ENCODE measurements at places on chromosomes 4 and X. TPM values are rescaled to one million over a fixed set of nuclear protein-coding genes. Genes with fewer than 3 reads are reported as not detected.

- no peak overlapping the region for H3K27ac ChIP-seq
- H3K27me3 ChIP-seq: no peaks in the 10 kb centered on the region
- ATAC-seq: peak; percentile 84
- H3K4me1 ChIP-seq: no peaks in the 10 kb centered on the region
- no peaks in the 10 kb centered on the region for H3K36me3 ChIP-seq
Observed at GRCh38 chrX:39724544-39724943, 373.2 kb downstream of the BCOR start.

DNA sequence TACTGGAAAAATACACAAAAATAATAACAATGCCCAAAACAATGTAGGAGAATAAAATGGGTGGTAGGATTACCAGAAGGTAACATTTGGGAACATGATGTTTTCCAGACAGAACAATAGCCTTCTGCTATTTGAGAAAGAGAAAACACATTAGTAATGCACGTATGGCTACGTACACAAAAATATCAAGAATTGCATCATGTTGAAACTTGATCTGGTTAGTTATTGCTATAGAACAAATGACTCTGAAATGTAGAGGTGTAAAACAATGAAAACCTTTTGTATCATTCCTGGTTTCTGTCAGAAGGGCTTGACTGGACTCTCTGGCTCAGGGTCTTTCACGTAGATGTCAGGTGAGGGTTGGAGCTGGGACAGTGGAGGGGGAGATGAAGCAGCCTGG is 1040.0 kb downstream of the FAT4 start:
- H3K4me3 ChIP-seq: no peak overlapping the region
- H3K4me1 ChIP-seq: no peaks in the 10 kb centered on the region
- no peak overlapping the region for H3K27ac ChIP-seq

- no peaks in the 10 kb centered on the region for H3K27me3 ChIP-seq
- ATAC-seq: no peak
- H3K36me3 ChIP-seq: no peaks in the 10 kb centered on the region
- H3K4me1 ChIP-seq: no peaks in the 10 kb centered on the region
Observed at GRCh38 chr4:126071346-126072333, 756.9 kb downstream of the FAT4 start.

GRCh38 chr4:3614731-3614980 is 82.4 kb upstream of the LRPAP1 start:
- H3K27me3 ChIP-seq: peaks cover 15% of the 10 kb centered on the region
- no peak overlapping the region for H3K4me3 ChIP-seq
- no peaks in the 10 kb centered on the region for H3K4me1 ChIP-seq
- H3K36me3 ChIP-seq: no peaks in the 10 kb centered on the region
- no peak overlapping the region for H3K27ac ChIP-seq
- no peak for ATAC-seq

DNA sequence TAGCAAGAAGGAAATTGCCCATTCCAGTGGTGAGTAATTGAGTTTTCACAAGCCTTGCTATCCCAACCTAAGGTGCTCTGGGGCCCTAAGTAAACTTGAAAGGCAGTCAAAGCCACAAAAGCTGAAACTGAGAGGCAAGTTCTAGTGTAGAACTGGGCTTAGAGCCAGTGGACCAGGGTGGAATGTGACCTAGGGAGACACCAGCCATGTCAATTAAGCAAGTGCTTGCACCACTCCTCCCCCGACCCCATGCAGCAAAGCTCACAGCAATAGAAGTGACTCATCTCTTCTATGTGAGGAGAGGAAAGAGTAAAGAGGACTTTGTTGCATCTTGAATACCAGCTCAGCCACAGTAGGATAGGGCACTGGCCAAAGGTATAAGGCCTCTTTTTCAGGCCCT is 486.1 kb upstream of the POU3F4 start:
- H3K36me3 ChIP-seq: no peaks in the 10 kb centered on the region
- H3K27ac ChIP-seq: no peak overlapping the region
- H3K4me1 ChIP-seq: no peaks in the 10 kb centered on the region
- H3K4me3 ChIP-seq: no peak overlapping the region
- no peaks in the 10 kb centered on the region for H3K27me3 ChIP-seq

SPIN4 gene
- 7.4 TPM for total RNA-seq

FBXW7 gene
- total RNA-seq: 37.4 TPM

Measured in activated T-helper 17 cell treated with anti-CD3 and anti-CD28 coated beads, Interleukin-2, amount 50 U/mL, for 72 hours (primary cell).